Fibroblast of skin of left biceps (primary cell): ENCODE measurements at places on chromosomes 1 and 21.
A peak's percentile ranks its signal among the peaks of the same experiment; 100 is the strongest.

DNA sequence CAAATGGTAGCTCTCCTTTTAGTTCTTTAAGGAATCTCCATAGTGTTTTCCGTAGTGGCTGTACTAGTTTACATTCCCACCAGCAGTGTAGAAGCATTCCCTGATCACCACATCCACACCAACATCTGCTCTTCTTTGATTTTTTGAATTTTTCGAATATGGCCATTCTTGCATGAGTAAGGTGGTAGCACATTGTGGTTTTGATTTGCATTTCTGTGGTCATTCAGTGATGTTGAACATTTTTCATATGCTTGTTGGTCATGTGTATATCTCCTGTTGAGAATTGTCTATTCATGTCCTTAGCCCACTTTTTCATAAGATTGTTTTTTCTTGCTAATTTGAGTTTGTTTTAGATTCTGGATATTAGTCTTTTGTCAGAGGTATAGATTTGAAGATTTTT, 84.6 kb upstream of the B3GALT2 start:
- DNase-seq, result peak; percentile 73

- DNase-seq, result peak; percentile 8
These were observed 60.3 kb upstream of the KRTAP19-8 start for GRCh38 chr21:31098576-31099005.

GRCh38 chr1:84621553-84621952, 47.3 kb upstream of the CTBS start:
- DNase-seq, result no peak

DNA sequence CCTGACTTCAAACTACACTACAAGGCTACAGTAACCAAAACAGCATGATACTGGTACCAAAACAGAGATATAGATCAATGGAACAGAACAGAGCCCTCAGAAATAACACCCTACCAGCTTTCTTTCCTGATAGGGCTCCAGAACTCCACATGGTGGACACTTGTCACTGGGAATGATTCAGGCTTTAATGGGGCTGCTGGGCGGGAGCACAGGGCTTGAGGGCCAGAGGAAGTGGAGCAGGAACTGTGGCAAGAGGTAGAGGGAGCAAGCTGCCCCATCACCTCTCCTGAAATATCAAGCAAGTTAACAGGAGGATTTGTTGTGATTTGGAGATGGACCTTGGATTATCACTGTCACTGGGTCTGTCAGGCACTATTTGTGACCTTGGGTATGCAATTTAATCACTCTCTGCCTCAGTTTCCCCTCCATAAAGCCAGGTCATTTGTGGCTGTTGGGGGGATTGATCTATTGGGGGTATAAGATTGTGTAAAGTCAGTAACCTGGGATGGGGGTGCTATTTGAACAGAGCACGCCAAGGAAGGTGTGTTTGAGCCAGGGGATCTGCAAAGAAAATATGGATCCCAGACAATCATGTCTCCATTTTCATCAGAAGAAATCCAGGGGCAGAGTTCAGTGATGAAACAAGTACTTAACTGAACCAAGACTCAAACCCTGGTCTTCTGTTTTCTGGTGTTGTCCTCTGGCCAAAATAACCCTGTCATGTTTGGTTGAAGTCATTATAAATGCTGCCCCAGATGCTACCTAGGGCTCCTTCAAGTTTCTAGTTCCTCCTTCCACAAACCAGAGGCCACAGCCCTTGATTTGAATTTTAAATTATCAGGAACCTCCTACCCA, 25.2 kb downstream of the ETS2 start:
- DNase-seq, result no peak

DNA sequence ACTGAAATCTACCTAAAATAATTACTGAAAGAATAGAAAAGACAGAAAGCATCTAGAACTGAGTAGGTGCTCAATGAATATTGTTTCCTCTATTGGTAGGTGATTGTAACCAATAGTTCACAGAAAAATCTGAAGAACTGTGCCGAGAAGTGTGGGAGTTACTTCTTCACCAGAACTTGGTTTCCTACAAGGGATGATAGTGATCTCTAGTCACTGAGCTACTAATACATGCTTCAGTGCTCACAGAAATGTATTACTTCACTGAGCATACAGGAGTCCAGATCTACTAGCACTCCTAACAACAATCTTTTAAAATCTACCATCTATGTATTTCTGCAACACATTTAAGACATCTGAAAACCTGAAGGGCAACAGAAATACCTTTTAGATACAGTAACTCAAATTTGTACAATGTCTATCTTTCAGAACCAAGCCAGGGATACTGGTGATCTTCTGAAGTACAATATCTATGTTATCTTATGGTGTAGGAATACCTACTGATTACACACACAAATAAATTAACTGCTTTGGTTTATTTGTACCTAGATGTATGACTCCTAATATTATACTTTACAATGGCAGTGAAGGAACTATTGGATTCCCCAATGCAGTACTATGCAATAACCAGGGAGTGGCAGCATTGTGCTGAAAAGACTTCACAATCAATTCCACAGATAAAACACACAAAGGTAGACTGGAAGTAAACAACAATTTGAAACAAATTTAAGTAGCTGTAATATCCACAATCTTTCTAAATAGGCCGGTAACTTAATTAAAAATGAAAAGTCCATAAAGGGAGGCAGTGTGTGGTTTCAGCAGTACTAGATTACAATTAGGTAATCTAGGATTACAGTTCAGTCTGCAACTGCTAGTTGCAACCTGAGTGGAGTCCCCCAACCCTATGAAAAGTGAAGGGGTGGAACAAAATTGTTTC, 243.0 kb downstream of the SLC45A1 start:
- DNase-seq, result no peak

DNA sequence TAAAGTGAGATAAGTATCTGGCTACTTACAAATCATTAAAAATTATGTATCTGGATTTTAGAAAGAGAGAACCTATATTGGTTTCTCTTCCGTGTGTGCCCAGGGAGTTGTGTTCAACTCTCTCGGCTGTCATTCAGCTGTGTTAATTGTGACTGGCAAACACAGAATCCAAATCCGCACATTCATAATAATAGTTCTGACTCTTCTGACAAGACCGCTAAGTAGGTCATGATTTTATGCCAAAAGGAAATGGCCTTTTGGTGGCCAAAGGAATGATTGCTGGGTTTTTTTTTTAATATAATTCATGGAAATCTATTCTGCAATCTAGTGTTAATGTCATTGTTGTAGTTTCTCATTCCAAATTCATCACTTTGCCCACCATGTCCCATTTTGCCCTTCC, 110.7 kb downstream of the AK5 start:
- DNase-seq, result no peak

DNA sequence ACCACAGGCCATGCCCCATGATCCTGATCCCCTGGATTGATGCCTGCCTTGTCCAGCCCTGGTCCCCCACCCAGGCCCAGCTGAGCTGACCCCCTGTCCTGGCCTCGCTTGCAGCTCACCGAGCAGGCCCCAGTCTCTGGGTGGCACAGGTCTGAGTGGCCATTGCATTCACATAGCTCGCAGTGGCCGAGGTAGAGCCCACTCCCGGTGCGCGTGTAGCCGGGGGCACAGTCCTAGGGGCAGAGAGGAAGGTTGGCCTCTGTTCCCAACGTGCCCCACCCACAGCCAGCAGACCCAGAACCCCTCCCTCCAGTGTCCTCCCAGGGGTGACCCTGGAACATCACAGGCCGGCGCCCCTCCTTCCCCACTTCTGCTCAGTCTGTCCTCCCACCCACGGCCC, 51.9 kb downstream of the LDLRAD2 start:
- DNase-seq, result no peak

- no peak for DNase-seq
These were observed 40.0 kb downstream of the GRIK3 start for GRCh38 chr1:36994294-36994693.

GRCh38 chr1:117037802-117038201, 22.3 kb upstream of the TTF2 start:
- no peak for DNase-seq

DNA sequence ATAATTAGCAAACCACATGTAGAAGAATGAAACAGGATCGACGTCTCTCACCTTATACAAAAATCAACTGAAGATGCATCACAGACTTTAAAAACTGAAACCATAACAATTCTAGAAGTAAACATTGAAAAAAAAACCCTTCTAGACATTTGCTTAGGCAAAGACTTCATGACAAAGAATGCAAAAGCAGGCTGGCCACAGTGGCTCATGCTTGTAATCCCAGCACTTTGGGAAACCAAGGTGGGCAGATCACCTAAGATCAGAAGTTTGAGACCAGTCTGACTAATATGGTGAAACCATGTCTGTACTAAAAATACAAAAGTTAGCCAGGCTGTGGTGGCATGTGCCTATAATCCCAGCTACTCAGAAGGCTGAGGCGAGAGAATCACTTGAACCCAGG, 1351.7 kb downstream of the MRPL39 start:
- no peak for DNase-seq

DNA sequence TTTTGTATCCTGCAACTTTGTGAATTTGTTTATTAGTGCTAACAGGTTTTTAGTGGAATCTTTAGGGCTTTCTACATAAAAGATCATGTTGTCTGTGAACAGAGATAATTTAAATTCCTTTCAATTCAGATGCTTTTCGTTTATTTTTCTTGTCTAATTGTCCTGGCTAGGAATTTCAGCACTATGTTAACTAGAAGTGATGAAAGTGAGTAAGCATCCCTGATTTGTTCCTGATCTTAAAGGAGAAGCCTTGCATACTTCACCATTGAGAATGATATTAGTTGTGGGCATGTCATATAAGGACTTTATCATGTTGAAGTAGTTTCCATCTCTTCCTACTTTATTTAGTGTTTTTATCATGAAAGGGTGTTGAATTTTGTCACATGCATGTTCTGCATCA, 23.6 kb upstream of the TRIM67 start:
- DNase-seq, result no peak

DNA sequence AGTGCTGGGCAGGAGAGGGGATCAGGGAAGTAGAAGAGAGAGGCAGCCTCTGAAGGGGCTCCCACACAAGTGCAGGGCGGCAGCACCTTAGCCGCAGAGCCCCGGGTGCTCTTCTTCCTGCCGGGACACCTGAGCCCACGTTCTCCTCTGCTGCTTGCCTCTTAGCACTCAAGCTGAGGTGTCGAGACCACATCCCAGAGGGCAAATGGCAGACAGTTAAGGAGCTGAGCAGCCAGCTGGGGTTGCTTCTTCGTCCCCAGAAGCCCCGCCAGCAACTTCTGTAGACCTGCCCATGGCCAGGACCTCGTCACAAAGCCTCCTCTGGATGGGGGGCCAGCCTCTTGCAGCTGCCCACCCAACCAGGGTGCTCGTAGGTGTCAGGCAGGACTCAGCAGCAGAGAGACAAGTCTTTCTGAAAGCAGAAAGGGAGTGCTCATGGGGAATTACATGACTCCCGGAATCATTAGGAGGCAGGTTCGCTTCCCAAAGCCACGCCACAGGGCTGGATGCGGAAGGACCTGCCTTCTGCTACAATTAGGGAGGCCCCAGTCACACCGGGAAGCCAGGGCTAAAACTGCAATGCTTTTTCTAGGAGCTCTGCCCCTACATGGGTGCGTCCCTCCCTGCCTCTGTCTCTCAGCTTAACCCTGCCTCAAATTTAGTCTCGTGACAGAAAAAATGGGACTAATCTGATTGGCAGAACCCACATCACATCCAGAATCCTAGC, 141.4 kb upstream of the RAB4A start:
- DNase-seq, result no peak

GRCh38 chr1:208603721-208604120, 359.5 kb upstream of the PLXNA2 start:
- DNase-seq, result no peak

- no peak for DNase-seq
These were observed 50.0 kb upstream of the BOLA1 start for GRCh38 chr1:149849111-149849946.

DNA sequence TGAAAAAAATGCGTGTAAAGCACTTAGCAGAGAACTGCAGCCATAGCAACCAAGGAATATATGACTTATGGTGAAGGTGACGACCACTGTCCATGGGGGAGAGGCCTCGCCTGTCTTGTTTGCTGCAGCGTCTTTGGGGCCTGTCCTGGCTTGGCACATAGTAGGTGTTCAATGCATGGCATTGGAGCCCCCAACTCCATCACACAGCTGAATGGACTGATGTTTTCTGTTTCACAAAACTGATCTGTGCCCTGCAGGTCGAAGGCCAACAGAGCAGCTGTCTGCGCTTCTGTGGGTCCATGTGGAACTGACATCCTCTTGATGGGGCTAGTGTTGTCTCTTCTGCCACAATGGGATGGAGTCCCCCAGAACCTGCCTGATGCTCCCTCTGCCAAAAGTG, 296.0 kb downstream of the PTPRU start:
- DNase-seq, result no peak

GRCh38 chr1:75127916-75128717, 6.1 kb upstream of the LHX8 start:
- no peak for DNase-seq

GRCh38 chr1:170544624-170545023, 12.7 kb downstream of the GORAB start:
- no peak for DNase-seq

DNA sequence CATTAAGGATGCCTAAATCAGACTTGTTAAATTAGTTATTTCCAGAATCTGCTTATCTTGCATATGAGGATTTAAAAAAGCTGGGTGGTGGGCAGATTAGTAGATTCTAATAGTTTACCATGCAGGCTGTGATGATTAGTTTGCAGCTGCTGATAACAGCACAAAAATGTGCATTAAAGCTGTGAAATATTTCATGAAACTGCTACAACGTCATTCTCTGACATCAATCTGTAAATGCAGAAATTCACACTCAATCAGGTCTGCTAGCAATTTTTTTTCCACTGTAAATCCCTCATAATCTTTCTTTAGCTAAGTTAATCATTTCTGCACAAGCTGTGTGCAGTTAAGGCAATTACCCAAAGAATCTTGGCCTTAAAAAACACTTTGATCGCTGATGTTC, 9.3 kb upstream of the RPE65 start:
- DNase-seq, result no peak

GRCh38 chr1:45196863-45197262, 9.5 kb downstream of the ZSWIM5 start:
- no peak for DNase-seq

DNA sequence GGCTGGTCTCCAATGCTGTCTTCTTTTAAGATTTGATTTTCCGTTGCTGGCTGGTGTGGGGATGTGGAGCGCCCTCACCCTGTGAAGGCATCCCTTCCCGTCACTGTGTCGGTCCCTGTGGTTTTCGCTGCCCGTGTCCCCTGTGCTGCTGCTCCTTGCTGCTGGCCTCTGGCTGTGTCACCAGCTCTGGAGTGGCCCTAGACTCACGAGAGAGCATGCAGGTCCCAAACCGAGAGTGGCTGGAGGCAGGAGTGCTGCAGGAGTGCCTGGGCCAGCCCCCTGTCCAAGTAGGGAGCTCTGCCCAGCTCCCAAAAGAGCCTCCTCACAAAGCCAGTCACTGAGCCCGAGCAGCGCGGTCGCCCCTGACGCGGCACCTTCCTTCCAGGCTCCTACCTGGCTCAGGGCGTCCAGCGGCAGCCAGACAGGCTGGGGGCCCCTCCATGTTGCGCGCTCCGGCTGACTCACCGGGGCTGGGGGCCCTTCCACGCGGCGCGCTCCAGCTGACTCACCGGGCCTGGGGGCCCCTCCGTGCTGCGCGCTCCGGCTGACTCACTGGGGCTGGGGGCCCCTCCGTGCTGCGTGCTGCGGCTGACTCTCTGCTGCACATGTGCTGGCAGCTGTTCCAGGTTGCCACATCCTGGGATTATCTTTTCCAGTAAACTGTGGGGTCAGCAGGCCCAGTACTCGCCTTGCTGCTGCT, 106.7 kb upstream of the COL6A1 start:
- peak; percentile 92 for DNase-seq
